Endothelial cell (in vitro differentiated cells): ENCODE measurements at places on chromosomes 11 and 22. TPM values are rescaled to one million over a fixed set of nuclear protein-coding genes. Genes with fewer than 3 reads are reported as not detected.
A peak's percentile ranks its signal among the peaks of the same experiment; 100 is the strongest.

GRCh38 chr11:5504403-5504921 lies 5.3 kb downstream of the UBQLN3 start:
- peaks cover 2% of the 10 kb centered on the region for H3K36me3 ChIP-seq
- DNase-seq, result no peak
- peaks cover 1% of the 10 kb centered on the region for H3K27me3 ChIP-seq
- H3K4me3 ChIP-seq, result no peak overlapping the region
- peaks cover 12% of the 10 kb centered on the region for H3K4me1 ChIP-seq

The OR4D5 gene
- total RNA-seq, result not detected

- no peak for DNase-seq
- H3K4me3 ChIP-seq, result no peak overlapping the region
- peaks cover 8% of the 10 kb centered on the region for H3K27me3 ChIP-seq
- H3K36me3 ChIP-seq, result no peaks in the 10 kb centered on the region
- no peak overlapping the region for H3K27ac ChIP-seq
- no peaks in the 10 kb centered on the region for H3K4me1 ChIP-seq
Observed at GRCh38 chr11:110174645-110175310, 81.6 kb downstream of the ZC3H12C start.

GRCh38 chr22:50444663-50445062 lies 30.2 kb downstream of the SBF1 start:
- H3K4me1 ChIP-seq, result peaks cover 12% of the 10 kb centered on the region
- peaks cover 15% of the 10 kb centered on the region for H3K36me3 ChIP-seq
- H3K27ac ChIP-seq, result no peak overlapping the region
- DNase-seq, result no peak

The P2RY6 gene
- total RNA-seq, result 0.74 TPM

- no peak overlapping the region for H3K27ac ChIP-seq
- H3K36me3 ChIP-seq, result no peaks in the 10 kb centered on the region
- H3K4me3 ChIP-seq, result no peak overlapping the region
Observed at GRCh38 chr22:40334060-40334459, 12.2 kb upstream of the ADSL start.

DNA sequence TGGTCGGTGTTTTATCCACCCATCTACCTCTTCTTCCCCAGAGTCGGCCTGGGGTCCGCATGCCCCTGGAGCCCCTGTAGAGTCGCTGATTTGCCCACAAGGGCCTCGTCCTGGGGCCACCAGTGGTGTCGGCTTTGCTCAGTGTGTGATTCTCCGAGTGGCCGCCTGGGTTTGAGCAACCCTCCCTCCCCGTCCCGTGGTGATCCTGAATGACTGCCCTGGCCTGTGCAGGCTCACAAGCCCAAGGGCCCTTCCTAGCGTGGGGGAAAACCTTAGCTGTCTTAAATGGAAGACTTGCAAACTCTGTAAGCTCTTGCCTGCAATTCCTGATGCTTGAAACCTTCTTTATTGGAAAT lies 128.3 kb downstream of the OSBP2 start:
- peaks cover 4% of the 10 kb centered on the region for H3K4me1 ChIP-seq
- DNase-seq, result peak; percentile 50
- no peak overlapping the region for H3K27ac ChIP-seq
- peaks cover 21% of the 10 kb centered on the region for H3K27me3 ChIP-seq

- H3K27ac ChIP-seq, result no peak overlapping the region
- H3K36me3 ChIP-seq, result peaks cover 5% of the 10 kb centered on the region
- no peak overlapping the region for H3K4me3 ChIP-seq
- peaks cover 7% of the 10 kb centered on the region for H3K4me1 ChIP-seq
- DNase-seq, result no peak
- H3K27me3 ChIP-seq, result no peaks in the 10 kb centered on the region
Observed at GRCh38 chr11:73752903-73753302, 8.0 kb downstream of the RAB6A start.

GRCh38 chr11:63622323-63622722 lies 8.1 kb upstream of the PLAAT3 start:
- DNase-seq, result no peak
- no peak overlapping the region for H3K4me3 ChIP-seq
- peaks cover 2% of the 10 kb centered on the region for H3K27me3 ChIP-seq
- no peaks in the 10 kb centered on the region for H3K36me3 ChIP-seq
- H3K4me1 ChIP-seq, result no peaks in the 10 kb centered on the region

DNA sequence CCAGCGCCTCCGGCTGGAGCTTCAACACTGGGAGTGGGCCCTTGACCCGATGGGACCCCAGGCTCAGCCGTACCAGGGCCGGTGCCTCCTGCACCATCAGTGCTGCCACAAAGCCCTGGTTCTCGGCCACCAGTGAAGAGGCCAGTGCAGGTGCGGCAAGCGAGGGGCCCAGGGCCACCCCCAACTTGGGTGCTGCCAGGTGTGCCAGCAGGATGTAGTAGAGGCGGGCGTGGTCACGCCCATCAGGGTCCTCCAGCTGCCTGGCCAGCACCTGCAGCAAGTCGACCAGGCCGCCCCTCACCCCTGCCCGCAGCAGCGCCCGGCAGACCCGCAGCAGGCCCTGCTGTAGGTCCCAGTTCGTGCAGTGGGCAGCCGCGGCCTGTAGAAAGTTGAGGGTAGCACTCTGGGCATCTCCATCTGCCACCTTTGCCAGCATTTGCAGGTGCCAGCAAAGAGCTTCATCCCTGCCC lies 2.3 kb downstream of the AP5B1 start:
- H3K36me3 ChIP-seq, result no peaks in the 10 kb centered on the region
- DNase-seq, result no peak
- H3K27ac ChIP-seq, result no peak overlapping the region
- H3K4me3 ChIP-seq, result no peak overlapping the region
- peaks cover 9% of the 10 kb centered on the region for H3K27me3 ChIP-seq

The LINC01488 gene
- total RNA-seq, result not detected

GRCh38 chr22:44497218-44497904 lies 672 bp downstream of the RTL6 start:
- H3K27me3 ChIP-seq, result peaks cover 5% of the 10 kb centered on the region
- DNase-seq, result no peak
- H3K36me3 ChIP-seq, result peaks cover 18% of the 10 kb centered on the region
- H3K27ac ChIP-seq, result no peak overlapping the region

DNA sequence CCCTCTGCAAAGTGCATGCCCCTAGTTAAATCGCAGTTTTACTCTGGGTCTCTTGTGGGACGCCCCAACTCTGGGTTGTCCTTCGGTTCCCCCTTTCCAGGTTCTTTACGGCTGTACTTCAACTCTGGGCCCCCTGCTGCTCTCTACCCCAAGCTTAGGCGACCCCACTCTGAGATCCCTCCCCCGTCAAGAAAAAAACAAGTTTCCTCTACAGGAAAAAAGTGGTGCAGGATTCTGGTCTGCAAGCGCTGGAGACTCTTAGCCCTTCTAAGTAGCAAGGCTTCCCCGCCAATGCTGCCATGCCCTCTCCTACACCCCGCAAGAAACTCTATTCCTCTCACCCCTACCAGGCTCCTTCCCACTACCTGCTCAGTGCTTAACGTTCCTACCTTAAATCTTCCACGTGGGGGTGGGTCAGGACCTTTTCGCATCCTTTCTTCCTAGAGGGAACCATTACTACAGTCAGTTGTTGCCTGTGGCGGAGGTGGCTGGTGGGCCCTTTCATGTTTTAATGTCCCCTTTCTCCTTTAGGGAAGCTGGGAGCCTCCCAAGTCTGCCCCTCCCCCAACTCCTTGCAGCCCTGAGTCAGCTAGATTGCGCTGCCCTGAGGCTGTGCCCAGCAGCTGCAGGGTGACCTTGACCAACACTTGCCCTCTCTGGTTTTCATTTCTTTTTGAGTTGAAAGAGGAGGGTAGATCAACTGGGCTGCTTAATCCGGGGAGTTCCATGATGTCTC lies 1.4 kb downstream of the NEFH start:
- peaks cover 12% of the 10 kb centered on the region for H3K36me3 ChIP-seq
- peak overlapping the region; percentile 37 for H3K27ac ChIP-seq
- peaks cover 27% of the 10 kb centered on the region for H3K4me1 ChIP-seq

The CHRDL2 gene
- 0.21 TPM for total RNA-seq
